ENCODE measurements at places on chromosomes 1 and 21.

DNA sequence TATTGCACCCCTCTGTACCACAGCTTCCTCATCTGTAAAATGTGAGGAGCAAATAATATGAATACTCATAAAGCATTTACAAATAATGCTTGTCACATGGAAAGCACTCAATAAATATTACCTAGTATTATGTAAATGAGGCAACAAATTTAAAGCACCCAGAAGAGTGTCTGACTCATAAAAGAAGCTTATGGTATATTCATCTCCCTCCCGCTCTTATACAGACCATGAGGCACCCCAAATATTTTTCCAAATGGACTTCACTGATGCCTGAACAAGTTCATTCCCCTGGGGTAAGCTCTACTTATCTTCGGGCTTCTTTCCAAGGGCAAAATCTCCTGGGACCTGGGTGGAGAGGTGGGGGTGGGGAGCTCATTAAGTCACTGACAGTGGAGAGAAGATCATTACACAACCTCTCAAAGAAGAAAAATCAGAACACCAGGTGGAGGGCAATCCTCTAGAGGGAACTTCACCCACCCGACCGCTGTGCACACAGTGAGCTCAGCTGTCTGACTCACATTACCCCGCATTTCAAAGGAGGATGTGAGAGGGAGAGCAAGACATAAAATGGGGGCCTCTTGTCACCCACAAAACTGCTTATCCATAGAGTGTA, 166.2 kb downstream of the ASTN1 start:
- DNase-seq, result no peak

DNA sequence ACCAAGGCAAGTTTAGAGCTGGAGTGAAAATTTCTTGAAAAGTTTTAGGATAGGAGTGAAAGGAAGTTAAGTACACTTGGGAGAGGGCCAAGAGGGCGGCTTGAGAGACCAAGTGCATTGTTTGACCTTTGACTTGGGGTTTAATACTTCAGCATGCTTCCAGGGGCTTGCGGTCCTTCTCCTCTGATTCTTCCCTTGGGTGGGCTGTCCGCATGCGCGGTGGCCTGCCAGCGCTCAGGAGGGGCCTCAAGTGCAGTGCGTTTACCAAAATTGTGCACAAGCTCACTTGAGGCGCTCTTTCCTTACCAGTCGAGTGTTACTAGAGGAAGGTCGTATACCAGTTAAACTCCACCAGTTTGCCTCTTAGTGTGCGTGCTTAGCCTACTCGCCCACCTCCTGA, 91.3 kb upstream of the LYST start:
- no peak for DNase-seq

GRCh38 chr1:78078358-78078757, 32.6 kb downstream of the GIPC2 start:
- no peak for DNase-seq

GRCh38 chr1:8903410-8903809, 24.9 kb upstream of the ENO1 start:
- DNase-seq, result no peak

DNA sequence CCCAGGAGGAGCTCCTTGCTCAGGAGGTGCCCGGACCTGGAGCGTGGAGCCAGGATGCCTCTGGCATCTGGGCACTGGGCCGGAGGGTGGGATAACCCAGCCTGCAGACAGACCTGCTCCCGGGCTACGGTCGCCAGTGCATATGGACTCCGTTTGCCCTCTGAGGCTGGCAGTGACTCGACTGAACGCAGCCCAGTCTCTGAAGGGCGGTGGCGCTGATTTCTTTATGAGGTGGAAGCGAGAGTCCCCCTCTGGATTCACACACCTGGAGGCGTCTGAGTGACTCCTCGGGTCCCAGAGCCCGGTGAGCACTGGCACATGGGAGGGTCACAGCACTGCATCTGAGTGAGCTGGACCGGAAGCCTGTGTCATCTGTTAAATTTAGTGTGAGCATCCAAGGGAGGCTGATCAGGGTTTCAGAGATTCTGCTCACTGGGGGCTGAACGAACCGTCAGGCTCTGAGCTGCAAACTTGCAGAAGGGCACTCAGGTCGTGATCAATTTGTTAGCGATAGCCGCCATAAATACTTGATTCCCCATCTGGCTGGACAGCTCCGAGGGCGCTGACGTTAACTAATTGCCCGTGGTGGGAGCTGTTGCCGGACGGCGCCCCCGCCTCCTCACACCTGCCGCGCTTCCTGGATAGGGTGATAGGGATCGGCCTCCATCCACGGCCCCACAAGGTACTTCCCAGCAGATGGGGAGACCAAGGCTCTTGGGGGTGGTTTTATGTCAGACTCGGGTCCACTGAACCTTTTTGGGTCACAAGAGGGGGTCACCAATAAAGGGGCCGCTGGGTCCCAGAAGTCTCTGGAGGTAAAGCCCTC, 60.7 kb upstream of the TTC34 start:
- no peak for DNase-seq

DNA sequence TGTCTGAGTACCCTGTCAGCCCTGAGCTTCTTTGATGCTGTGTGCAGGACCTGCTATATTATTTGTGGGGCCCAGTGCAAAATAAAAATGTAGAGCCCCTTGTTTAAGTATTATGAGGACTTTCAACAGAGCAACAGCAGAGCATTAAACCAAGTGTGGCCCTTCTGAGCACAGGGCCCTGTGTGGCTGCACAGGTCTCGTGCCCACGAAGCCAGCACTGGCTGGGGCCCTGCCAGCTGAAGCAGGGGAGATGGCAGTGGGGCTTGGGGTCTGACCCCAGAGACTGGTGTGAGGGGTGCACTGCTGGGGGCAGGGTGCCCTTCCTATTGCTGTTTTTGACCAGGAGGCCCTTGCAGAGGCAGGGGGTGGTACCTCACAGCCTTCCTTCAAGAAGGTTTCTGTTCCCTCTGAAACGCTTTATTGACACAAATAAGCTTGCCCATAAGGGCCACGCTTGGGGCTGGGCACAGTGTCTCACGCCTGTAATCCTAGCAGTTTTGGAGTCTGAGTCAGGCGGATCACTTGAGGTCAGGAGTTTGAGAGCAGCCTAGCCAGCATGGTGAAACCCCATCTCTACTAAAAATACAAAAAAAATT, 2.2 kb upstream of the SEMA4A start:
- DNase-seq, result no peak

DNA sequence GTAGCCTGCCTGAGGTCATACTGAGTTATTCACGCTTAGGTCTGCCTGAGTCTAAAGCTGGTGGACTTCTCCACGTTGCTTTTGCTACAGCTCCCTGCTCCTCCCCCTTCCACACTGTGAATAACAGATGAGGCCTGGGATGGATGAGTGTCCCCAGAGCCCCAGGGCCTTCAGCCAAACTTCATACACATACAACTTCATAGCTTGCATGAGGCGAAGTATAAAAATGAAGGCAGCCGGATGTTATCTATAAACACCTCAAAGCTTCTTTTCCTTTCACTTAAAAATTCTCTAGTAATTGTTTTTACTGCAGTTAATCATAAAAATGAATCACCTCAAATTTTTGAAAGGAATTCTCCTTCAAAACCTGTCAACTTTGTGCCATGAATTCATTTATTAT, 70.2 kb downstream of the DAB1 start:
- no peak for DNase-seq

DNA sequence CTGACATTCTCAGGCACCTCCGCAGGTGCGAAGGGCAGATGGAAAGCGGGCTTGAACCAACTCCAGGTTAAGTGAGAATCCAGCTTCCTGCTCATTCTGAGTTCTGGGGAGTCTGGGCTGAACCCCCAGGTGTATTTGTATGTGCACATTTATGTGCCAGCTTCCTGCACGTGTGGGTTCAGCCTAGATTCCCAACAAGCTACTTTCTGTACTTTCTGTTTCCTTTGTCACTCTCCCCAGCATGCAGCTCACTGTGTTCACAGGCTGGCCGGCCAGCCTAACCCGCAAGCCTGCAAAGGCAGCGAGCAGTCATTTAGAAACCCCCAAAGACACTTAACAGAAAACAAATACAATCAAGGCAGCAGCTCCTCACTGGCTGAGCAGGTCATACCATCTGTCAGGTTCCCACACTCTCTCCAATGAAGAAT, 1.3 kb upstream of the IL19 start:
- DNase-seq, result no peak

DNA sequence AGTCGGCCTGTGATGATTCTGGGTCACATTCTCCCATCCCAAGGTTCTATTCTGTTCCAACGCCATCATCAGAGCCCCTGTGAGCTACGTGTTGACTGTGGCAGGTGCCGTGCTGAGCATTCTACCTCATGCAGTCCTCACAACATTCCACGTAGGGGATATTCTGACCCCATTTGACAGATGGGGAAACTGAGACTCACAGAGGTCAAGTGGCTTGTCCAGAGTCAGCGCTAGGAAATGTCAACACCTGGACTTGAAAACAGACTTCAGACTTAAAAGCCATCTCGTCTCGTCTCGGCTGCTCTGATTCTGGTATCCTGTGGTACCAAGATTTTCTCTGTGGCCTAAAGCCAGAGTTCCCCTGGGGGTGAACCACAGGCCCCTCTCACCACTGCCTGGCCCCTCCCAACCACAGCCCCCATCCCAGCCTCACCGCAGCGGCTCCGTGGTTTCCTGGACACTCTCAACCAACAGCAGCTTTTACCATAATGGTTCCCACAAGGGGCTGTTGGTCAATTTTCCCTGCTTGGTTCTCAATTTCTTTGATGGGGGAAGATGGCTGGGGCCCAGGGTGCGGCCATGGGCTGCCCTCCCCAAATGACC, 39.6 kb downstream of the SDC3 start:
- no peak for DNase-seq

GRCh38 chr1:231500666-231501065, 27.8 kb upstream of the TSNAX start:
- DNase-seq, result no peak

DNA sequence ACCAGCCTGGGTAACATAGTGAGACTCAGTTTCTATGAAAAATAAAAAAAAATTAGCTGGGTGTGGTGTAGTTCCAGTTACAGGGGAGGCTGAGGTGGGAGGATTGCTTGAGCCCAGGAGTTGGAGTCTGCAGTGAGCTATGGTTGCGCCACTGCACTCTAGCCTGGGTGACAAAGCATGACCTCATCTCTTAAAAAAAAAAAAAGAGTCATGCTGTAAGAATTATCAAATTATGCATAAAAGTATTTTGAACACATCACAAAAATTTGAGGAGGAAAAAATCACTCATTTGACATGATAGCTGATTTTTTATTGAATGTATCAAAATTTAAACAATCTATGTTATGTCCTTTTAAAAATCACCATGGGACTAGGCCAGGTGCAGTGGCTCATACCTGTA, 17.8 kb downstream of the CCDC30 start:
- DNase-seq, result no peak

DNA sequence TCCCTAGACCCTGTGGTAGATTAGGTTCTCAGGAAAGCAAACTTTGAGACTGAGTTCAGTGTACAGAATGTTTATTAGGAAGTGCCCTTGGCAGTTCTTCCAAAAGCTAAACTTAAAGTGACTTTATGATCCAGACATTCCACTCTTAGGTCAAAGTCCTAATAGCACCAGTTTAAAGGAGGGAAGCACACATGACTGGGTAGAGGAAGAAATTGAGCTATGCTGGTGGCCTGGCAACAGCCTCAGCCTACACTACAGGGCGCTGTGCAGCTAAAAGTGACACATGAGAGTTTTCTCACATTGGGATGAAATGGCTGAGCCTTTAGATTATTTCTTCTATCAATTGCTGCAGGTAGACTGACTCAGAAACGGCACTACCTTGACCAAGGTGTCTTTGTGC, 280.4 kb downstream of the BRINP2 start:
- no peak for DNase-seq

- no peak for DNase-seq
Measured at GRCh38 chr1:160887071-160887470, 2.1 kb upstream of the ITLN1 start.

- no peak for DNase-seq
Measured at GRCh38 chr1:157156058-157156541, 17.9 kb upstream of the ETV3 start.

DNA sequence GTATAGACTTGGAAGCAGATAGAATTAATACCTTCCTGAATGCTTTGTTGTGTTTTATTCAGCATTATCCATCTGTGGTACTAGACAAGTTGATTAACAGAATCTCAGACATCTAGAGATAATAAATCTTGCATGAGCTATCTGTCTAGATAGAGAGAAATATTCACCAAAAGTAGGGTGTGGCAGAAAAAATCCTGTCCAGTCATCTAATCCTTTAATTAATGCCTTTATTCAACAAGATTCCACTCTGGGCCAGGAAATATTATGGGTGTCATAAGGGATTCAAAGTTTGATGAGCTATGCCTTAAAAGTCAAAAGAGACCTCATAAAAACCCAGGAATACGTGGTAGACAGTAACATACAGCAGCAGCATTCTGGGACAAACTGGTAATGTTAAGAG, 601.2 kb downstream of the LMO4 start:
- DNase-seq, result no peak

DNA sequence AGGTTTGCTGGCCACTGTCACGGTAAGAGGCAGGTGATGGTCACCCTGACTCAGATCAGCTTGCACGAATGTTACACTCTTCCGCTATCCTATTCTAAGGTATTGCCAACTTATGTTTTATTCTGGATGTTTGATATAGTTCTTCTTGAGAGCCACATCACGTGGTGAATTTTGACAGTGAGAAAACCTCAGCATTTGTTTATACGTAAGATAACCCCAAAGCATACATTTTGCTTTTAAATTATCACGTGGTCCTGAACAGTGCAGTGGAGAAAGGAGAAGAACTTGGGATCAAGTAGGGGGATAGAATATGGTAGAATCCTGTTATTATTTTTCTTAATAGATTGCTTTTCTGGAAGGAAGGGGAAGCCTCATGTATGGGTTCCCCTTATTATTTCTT, 16.6 kb downstream of the ATP1A1 start:
- no peak for DNase-seq

GRCh38 chr1:42700006-42700405, 17.8 kb downstream of the YBX1 start:
- DNase-seq, result no peak

- no peak for DNase-seq
Measured at GRCh38 chr1:223765036-223765718, 52.8 kb downstream of the CAPN2 start.

- no peak for DNase-seq
Measured at GRCh38 chr21:26925636-26926035, 41.3 kb downstream of the ADAMTS5 start.

GRCh38 chr1:22494144-22494543, 42.5 kb downstream of the ZBTB40 start:
- DNase-seq, result no peak

DNA sequence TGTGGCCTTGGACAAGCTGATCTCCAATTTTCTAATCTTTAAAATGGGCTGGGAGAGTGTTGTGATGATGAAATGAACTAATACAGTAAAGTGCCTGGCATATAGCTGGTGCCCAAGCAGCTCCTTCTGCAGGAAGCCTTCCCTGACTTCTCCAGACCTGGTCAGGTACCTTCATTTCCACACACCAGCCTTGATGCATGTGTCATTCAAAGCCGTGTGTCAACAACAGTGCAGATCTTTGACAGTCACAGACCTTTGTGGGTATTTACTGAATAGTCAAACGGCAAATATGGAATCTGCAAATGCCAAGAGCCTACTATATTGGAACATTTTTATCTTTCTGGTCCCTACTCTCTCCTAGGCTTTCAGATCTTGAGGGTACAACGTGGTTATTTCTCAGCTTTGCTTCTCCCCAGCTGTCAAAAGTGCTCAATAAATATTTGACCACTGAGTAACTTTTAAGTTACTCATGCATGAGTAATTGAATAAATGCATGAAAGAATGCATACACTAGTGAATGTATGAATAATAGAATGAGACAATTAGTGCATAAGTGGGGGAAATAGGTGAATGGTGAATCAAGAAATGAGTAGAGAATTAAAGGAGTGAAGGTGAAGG, 75.4 kb downstream of the MDM4 start:
- DNase-seq, result no peak

Measured in keratinocyte (primary cell).